Occipital lobe (tissue), 3 donors: ENCODE measurements at places on chromosomes 13 and 19. TPM values are rescaled to one million over a fixed set of nuclear protein-coding genes. Genes with fewer than 3 reads are reported as not detected.

GRCh38 chr13:110382229-110382628 lies 75.1 kb downstream of the COL4A2 start:
- no peak for DNase-seq

DNA sequence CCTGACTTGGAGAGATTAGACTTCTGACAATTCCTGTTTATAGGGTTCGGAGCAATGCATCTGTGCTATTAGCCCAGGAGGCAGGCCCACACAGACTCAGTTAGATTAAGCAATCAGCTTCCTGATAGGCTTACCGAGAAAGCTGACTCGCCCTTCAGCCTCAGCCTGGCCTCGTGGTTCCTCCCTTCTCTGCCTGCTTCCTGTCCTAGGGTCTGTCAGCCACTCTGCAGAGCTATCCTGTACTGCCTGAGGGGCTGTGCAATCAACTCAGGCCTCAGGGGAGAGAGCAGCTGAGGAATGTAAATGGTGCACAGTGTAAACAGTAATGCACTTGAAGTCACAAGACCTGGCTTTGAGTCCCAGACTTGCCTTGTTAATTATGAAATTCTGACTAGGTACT lies 30.7 kb downstream of the HTR2A start:
- DNase-seq = no peak

DNA sequence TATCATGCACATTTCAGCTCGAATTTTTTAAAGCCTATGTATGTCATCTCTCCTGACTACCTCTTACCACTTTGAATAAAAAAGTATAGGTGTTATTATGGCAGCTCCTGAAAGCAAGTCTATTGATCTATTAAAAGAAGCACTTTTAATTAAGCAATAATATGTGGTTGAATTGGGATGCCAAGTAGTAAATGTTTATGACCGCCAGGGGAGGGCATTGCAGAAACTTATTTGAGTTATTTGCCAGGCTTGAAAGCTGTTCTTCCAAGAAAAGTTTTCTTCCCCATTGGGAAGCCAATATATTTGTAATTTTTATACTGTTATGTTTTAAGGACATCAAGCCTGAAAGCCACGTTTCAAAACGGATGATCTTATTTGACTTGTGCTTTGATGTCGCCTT lies 88.1 kb upstream of the SOX21 start:
- DNase-seq = no peak

DNA sequence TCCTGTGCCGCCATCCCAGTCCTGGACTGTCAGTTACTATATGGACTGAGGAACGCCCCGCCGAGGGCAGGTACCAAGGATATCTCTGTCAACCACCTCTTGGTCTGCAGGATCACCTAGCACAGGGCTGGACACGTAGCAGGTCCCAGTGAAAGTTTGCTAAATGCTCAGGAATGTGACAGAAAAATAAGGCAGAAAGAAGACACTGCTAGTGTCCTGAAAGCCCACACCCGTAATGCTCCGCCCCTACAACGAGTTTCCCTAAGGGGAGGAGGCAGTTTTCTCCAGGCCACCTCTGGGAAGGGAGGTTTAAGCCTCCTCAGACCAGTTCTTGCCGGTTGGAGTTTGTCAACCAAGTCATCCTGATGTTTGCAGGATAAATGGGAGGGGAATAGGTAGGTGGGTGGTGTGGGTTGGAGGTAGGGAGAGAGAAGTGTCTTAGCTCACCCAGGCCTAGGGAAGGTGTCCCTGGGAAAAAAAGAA lies 1.7 kb upstream of the SERTAD3 start:
- DNase-seq = no peak

- no peak for DNase-seq
These were observed 17.4 kb downstream of the ZC3H4 start for GRCh38 chr19:47096100-47096704.

DNA sequence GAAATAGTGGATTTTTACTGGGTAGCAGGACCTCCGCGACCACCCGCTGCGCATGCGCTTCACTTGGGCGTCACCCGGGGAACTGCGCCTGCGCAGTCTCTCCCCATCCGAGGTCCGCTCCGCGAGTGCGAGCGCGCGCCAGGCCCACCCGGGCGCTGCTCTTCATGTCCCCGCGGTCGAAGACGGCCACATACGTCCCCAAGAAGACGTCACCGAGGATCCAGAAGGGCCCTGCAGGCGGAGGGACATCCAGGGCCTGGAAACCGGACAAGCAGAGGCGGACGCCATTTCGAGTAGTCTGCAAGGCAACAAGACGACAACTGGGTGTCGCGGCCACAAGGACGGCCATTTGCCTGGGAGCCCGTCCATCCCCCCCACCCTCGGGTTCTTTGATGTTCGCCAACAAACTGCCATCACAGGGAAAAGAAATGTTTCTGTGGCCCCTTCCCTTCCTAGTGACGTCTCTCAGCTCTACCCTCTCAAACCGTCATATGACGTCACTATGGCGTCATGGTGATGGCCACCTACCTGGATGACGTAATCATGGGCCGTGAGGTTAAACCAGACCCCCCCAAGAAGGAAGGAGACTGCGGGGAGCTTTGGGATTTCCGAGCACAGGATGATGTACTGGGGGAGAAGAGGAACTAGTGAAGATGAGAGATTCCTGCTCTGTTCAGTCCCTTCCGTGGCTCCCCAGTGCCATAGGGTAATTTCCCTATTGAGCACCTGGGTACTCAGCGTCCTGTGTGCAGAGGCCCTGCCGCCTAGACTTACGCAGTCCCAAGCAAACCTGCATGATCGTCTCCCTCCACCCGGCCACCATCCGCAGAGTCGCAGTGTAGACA lies 6.7 kb downstream of the NAPSA start:
- DNase-seq = peak; percentile 27

DNA sequence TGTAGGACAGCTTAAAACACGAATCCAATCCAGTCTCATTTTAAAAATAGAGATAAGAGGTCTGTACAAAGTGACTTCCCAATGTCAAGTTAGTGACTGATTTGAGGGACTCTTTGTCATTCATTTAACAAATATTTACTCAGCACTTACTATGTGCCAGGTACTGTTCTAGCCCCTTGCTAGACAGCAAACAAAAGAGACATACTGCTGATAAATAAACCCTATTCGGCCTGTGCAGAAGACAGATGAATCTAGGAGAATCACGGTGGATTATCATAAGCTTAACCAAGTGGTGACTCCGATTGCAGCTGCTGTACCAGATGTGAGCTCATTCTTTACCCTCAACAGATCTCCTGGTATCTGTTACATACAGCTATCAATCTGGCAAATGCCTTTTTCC lies 6.4 kb upstream of the ELF1 start:
- no peak for DNase-seq

- no peak for DNase-seq
These were observed 189.7 kb downstream of the ENOX1 start for GRCh38 chr13:43596924-43597598.

- no peak for DNase-seq
These were observed 264.1 kb downstream of the NDFIP2 start for GRCh38 chr13:79745081-79745480.

DNA sequence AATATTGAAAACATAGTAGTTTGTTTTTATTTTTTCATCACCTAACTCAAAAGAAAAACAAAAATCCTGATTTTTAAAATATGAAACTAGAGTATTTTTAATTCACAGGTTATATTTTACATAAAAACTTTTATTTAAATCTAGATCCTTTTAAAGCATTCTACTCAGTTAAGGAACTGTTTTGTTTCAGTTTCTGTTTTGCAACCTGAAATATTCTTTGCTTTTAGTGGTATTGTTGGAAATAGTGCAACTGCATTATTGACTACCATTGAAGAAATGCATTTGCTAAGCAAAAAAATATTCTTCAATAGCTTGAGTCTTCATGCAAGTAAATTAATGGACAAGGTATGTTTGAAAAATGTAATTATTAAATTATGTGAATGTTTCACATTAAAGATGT lies 43.8 kb downstream of the COG6 start:
- no peak for DNase-seq

- no peak for DNase-seq
These were observed 16.5 kb upstream of the NANOS2 start for GRCh38 chr19:45931055-45931454.

DNA sequence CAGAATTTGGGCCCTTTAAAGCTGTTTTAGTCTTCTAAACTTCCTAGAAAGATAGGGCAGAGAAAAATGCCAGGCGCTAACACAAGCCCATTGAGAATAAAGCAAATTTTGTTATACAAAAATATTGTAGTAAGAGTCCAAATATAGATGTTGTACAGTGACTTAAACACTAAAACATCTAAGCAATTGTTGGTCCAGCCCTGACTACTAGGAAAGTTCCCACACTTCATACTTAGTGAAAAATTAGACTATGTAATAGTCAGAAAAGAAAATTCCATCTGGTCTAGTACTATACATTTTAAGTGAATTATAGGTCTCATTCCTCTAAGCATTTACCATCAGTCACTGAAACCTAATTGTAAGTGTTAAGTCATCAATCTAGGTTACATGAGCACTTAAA lies 1518.3 kb upstream of the SLC10A2 start:
- DNase-seq = no peak

DNA sequence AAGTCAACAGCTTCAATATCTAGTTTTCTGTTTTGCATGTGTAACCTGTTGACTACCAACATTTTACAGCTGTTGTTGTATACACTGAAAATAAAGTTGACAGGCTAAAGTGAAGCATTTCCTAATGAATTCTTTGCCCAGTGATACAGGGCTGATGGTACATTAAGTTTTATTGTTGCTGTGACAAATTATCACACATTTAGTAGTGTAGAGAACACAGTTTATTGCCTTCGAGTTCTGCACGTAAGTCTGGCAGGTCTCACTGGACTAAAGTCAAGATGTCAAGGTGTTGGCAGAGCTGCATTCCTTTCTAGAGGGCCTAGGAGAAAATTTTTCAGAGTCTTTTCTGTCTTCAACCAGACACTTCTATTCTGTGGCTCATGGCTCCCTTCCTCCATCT lies 184.2 kb downstream of the SLITRK6 start:
- DNase-seq = no peak

DNA sequence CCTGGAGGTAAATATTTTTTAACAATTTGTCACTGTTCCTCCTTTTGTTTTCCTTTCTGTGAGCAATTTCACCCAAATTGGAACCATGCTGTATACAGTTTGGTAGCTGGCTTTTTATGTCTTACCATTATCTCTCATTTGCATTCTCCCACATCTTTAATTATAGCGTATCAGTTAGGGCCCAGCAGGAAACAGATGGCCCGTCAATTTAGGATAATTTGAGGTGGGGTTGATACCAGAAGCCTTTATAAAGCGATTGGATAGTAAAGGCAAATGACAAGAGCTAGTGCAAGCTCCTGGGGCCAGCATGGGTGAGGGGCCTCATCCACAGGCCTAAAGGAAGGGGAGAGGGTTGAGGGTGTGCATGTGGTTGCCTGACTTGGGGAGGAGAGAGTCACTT lies 3.8 kb upstream of the IFNL4 start:
- DNase-seq = no peak

- no peak for DNase-seq
These were observed 73.4 kb upstream of the UBL3 start for GRCh38 chr13:29923554-29924481.

GRCh38 chr13:78029901-78030300 lies 111.3 kb upstream of the EDNRB start:
- DNase-seq = no peak

DNA sequence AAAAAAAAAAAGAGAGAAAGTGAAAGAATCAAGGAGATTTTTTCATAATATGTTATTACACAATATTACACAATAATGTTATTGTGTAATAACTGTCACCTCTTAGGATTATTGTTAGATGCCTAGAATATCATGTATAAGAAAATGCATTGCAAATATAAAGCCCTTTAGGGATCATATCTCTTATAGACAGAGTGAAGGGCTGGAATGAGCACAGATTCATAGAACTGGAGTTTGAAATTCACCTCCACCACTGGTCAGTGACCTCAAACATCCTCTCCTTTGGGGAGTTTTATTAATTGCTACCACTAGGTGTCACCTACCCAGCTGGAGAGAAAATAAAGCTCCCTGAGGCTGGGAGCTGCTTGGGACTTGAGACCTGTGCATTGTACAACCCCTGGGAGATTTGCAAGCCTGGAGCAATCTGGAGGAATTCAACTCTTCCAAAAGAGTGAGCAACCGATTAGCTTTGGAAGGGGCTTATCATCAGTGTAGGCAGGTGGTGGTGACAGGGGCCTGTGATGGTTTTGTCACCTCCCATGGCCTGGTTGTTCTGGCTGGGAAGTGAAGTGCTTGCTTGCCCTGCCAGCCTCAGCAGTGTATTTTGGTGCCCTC lies 30.3 kb upstream of the FRY start:
- DNase-seq = no peak

- no peak for DNase-seq
These were observed 3.9 kb upstream of the CNMD start for GRCh38 chr13:52743569-52743968.

DNA sequence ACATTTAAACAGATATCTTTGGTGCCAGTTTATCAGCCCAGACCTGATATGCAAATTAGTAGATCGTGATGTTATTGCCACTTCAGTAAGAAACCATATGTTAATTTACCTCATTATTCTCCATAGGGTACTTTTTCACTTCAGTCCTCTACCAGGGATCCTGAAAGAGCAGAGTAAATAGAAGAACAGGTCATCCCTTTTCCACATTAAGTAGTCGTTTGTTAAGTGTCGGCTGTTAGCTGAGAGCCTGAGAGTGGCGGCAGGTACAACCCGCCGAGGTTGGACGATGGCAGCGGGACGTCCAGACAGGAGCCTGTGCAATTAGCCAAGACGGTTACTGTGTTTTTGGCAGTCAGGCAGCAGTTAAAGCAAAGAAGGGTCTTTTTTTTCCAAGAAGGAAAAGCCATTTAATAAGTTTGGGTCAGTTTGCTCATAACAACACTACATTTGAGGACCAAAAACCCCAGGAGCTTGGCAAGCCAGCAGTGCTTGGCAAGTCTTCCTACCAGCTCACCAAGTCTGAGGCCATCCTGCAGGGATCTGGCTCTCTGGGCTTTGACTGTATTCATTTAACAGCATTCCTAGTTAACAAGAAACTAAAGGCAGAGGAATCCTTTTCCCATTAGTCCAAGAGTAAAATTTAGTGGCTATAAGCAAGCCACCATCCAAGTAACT lies 231.8 kb downstream of the SHISA2 start:
- no peak for DNase-seq

GRCh38 chr13:30882026-30882850 lies 23.8 kb upstream of the MEDAG start:
- no peak for DNase-seq

DNA sequence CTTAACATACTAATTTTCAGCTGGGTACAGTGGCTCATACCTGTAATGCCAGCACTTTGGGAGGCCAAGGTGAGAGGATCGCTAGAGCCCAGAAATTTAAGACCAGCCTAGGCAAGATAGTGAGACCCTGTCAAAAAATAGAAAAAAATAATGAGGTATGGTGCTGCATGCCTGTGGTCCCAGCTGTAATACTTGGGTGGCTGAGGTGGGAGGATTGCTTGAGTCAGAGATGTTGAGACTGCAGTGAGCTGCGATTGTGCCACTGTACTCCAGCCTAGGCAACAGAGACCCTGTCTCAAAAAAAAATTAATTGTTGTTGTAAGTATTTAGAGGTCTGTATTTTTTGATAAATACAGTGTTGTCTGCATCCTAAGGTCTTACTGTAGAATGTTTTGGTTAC lies 66.8 kb downstream of the FNDC3A start:
- DNase-seq = no peak

Gene MUC16
- not detected for total RNA-seq

Gene ATP1A3
- total RNA-seq = 153 TPM

Gene TIMM29
- total RNA-seq = 29.8 TPM

Gene LRRC63
- 2.0 TPM for total RNA-seq

Gene OR7C1
- total RNA-seq = not detected

Gene FGF22
- total RNA-seq = 0.62 TPM

Gene SYNGR4
- not detected for total RNA-seq

Gene PSPN
- total RNA-seq = 3.6 TPM

Gene KANK3
- 5.1 TPM for total RNA-seq

Gene GSX1
- total RNA-seq = not detected

Gene FCAR
- not detected for total RNA-seq

Gene SOX1
- 8.3 TPM for total RNA-seq

Gene TECR
- total RNA-seq = 12.8 TPM

Gene CAMSAP3
- total RNA-seq = 17.0 TPM
